ENCODE measurements at places on chromosomes 6 and 20. TPM values are rescaled to one million over a fixed set of nuclear protein-coding genes. Genes with fewer than 3 reads are reported as not detected.

NRN1 gene
- 79.4 TPM for total RNA-seq

MRAP2 gene
- total RNA-seq = 7.0 TPM

MRPS18A gene
- 33.5 TPM for total RNA-seq

CTAGE9 gene
- not detected for total RNA-seq

SUMO4 gene
- 0.52 TPM for total RNA-seq

FERMT1 gene
- total RNA-seq = 2.6 TPM

- DNase-seq = no peak
These were observed 101.0 kb upstream of the VSTM2L start for GRCh38 chr20:37801921-37802320.

GRCh38 chr6:72936766-72937559, 288.3 kb downstream of the KHDC1L start:
- no peak for DNase-seq

DNA sequence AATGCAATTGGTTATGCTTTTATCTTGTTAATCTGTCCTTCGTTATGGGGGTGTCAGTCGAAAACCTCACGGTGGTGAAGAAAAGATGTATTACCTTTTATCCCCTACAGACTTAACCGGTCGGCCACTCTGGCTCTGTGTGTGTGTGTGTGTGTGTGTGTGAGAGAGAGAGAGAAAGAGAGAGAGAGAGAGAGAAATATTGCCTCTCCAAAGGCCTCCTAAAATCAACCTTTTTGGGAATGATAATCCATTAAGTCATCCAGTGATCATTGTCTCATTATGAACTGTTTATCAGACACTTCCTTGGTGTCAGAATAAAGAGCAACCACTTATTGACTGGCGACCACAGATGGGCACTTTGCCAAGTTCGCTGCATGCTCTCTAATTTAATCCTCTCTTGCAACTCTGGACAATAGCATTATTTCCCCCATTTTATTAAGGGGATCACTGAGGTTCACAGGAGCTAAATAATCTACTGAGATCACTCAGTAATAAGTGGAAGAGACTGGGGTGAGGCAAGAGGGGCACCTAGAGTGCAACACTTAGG, 30.7 kb downstream of the SLC35D3 start:
- peak; percentile 8 for DNase-seq

DNA sequence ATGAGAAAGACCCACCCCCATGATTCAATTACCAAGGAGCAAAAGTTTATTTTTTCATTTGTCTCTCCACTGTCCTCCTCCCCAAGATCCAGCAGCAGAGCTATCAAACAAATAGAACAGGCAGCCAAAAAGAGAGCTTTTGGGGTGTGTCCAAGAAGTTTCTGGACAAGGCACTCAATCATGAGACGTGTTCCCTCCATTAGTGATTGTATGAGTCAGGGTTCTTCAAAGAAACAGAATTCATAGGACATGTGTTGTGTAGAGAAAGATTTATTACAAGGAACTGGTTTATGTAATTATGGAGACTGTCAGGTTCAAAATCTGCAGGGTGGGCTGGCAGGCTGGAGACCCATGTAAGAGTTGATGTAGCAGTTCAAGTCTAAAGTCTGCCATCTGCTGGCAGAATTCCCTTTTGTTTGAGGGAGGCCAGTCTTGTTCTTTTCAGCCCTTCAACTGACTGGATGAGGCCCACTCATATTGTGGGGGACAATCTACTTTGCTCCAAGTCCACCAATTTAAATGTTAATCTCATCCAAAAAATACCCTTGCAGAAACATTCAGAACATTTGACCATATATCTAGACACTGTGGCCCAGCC, 248.1 kb upstream of the OPRM1 start:
- DNase-seq = no peak

GRCh38 chr6:137320271-137320670, 101.1 kb upstream of the IFNGR1 start:
- DNase-seq = no peak

DNA sequence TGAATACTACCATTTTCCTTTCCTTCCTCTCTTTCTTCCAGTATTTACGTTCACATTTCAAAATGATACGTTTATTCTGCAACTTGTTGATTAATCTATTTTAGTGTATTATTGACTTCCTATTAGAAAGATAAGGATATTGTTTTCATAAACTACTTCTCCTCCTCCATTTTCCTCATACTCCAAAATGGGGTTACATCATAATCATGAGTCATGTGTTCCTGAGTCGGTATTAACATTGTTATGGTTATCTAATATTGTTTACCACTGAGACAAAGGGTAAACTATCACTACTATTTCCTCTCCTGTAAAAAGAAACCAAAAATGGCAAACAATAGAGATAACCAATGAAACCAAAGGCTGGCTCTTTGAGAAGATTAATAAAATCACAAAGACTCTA, 126.5 kb upstream of the CDYL start:
- no peak for DNase-seq

GRCh38 chr6:26482338-26482737, 17.8 kb upstream of the BTN1A1 start:
- DNase-seq = no peak

DNA sequence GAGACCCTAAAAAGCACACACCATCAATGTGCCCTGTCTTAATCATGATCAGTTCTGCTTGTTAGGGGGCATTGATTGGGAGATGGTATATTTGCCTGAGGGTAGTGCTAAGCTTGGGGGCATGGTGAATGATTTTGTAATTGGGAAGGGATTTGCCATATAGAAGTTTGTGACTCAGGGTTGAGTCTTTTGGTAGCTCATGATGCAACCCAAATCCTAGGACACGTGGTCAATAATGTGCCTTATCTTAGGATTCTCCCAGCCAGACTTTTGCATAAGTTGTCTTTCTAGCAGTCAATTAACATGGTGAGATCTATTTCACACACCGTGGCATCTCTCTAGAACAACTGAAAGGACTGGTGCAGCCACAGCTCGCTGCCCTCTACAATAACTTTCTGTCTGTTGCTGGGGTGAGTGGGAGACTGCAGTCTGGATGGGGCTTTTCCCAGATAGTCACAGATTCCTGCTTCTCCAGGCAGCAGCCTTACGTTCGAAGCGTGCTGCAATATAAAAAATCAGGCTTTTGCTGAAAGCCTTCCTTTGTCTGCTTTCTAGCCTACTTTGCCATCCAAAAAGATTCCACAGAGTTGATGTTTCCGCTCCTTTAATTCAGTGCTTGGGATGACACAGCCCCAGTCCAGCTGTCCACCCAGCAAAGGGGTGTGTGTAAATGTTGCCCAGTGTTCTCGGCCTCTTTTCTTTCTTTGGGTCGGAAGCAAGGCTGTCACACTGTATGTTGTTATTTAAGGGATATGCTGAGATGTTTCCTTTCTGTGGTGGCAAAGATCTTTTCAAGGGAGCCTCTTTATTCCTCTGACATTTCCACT, 58.9 kb downstream of the ID4 start:
- DNase-seq = no peak

DNA sequence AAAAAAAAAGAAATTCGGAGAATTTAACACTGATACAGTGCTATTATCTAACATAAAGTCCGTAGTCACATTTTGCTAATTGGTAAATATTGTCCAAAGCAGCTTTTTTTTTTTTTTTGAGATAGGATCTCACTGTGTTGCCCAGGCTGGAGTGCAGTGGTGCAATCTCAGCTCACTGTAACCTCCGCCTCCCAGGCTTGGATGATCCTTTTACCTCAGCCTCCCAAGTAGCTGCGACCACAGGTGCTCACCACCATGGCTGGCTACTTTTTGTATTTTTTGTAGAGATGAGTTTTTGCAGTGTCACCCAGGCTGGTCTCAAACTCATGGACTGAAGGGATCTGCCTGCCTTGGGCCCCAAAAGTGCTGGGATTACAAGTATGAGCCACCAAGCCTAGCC, 15.9 kb downstream of the MTO1 start:
- DNase-seq = no peak

GRCh38 chr6:52141596-52141995, 44.6 kb upstream of the IL17A start:
- DNase-seq = peak; percentile 68

GRCh38 chr6:111997853-111998208, 56.1 kb upstream of the CCN6 start:
- DNase-seq = no peak

- no peak for DNase-seq
These were observed 95.2 kb downstream of the BANF2 start for GRCh38 chr20:17795003-17795402.

- DNase-seq = no peak
These were observed 123.8 kb upstream of the ADGRF1 start for GRCh38 chr6:47165918-47166317.

DNA sequence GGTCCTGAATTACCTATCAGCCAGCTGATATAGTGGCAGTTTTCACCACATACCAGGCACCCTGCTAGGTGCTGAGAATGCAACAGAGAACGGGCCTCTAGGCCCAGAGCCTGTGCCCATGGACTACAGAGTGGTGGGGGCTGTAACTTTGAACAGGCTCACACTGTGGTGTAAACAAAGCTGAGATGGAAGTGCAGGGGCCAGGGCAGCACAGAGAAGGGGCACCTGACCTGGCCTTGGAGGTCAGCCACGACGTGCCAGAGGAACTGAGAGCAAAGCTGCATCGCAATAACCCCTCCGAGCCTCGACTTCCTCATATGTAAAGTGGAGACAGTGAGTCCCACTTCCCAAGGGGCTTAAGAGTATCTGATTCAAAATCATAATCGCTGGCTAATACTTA, 105.8 kb downstream of the MAFB start:
- no peak for DNase-seq

- no peak for DNase-seq
These were observed 280 bp downstream of the SPATA2 start for GRCh38 chr20:49915118-49915379.

DNA sequence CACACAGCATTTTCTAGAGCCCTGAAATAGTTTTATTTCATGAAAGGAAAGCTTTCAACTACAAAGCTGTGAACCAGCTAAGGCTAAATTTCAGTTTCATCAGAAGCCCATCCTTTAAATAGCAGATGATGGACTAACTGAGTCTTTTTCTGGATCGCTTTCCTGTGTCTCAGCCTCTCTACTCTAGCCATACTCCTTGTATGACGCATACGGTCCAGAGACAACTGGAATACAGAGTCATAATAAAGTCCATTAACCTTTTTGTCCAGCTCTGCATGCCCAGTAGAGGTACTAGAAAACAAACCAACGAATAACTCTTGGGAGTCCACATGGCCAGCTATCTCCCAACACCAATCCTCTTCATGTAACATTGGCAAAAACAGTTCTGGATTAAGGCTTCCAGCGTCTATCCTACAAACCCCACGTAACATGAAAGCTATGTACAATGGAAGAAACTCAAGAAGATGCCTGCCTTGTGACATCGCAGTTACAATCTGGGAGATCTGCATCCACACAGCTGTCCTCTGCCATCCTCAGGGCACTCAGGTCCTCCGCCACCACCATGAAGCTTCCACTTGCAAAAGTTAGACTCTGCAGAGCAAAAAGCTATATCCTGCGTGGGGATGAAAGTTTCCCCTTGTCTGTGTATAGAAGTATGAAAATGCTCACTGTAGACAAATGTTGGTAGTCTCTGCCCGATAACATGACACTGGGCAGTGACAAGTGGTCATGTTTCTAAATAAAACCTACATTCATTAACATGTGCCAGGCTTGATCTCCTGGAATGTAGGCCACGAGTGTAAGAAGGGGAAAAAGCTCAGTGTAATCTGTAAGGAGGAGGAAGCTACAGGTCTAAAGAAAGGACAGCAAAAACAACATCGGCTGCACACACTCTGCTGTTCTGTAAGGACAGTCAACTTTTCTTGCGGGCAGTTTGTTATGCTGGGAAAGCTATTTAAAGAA, 360.4 kb downstream of the ESR1 start:
- peak; percentile 84 for DNase-seq

GRCh38 chr6:144400321-144400720, 115.2 kb downstream of the UTRN start:
- DNase-seq = no peak

DNA sequence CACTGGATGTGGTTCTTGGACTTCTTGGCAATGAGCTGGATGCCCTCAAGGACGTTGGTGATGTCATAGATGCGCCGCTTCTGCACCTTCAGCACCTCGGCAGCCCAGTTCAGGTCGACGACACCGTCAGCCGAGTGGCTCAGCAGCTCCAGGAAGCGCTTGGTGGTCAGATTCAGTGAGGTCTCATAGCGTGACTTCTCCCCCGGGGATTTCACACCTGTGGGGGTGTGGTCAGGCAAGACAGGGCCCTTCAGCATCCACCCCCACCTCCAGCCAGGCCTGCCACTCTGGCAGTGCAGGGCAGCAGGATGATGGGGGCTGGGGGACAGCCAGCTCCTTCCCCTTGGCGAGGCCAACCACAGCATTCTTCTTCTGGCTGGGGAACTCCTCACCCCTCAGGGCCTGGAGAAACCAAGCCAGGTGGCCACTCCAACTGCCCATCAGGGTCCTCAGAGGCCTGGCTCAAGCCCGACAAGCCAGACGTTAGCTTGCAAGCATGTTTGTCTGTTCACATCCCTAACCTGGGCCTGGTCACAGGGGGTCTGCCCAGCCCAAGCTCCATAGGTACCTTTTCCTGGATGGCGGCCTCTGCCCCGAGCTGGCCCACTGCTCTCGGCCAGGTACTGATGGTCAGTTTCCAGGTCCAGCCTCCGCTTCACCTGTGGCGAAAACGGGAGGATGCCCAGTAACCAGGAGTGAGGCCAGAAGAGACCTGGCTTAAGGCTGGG, 5.7 kb upstream of the NECAB3 start:
- peak; percentile 30 for DNase-seq

DNA sequence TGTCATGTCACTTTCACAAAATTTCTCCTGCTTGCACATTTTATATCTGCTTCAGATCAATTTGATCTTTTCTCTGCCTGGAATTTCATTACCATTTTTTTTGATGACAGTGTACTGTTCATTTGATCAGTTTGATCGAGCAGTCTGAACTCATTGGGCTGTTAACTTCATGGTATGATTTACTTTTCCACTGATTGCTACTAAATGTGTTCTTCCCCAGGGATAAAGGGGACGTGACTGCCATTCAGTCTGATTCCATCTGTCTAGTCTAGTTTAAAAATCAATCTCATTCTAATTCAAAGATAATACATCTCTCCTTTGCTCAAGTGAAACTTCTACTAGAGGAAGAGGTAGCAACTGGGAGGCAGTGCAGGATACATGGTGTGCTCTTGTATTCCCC, 21.1 kb downstream of the LAMP5 start:
- no peak for DNase-seq

DNA sequence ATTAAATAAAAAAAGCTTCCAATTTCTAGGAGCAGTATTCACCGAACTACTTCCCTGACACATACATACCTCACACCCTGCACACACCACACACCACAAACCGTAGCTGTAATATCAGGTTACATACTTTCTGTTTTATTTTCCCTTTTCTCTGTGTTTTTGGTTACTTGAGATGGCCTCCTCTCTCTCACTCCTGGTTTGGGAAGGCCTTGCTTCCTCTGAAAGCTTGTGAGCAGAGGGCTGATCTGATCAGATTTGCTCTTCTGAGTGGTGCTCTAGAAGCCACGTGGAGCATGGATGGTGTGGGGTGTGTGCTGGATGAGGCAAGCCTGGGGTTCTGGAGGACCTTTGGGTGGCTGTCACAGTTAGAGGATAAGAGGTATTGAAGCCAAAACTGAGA, 20.9 kb downstream of the UTRN start:
- DNase-seq = peak; percentile 52
